ENCODE measurements at places on chromosomes 12 and 14. TPM values are rescaled to one million over a fixed set of nuclear protein-coding genes. Genes with fewer than 3 reads are reported as not detected.

SDR9C7 gene
- not detected for total RNA-seq

RFX4 gene
- not detected for total RNA-seq

POLE gene
- 108 TPM for total RNA-seq

RNASE4 gene
- total RNA-seq, result 4.7 TPM

DBX2 gene
- not detected for total RNA-seq

DNA sequence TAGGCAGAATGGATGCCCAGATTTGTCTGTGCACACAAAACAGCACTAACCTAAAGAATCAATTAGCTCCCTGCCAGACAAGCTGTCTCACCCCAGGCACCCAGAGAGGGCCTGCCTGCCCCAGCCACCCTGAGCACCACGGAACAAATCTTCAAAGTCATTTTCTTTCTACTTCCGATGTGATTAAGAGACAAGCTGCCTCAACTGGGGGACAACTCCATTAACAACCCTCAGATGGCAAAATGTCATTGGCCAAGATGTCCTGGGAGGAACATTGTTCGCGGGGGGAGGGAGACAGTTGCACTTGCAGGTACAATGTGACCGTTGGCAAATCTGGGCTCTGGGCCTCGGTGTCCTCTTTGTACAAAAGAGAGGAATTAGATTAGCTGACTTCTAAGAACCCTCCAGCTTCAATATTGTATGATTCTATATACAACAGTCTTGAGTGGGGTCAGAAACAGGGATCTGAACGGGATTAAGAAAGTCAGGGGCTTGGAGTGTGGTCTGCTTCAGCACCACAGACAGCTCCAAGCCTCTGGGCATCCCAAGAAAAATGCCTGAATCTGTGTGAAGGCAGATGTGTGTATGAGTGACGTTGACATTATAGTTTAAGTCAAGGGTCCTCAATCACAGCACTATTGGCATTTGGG is 42.8 kb upstream of the CMKLR1 start:
- no peak for DNase-seq

- peak; percentile 51 for DNase-seq
These were observed 126.0 kb upstream of the ATF7IP start for GRCh38 chr12:14239350-14239934.

DNA sequence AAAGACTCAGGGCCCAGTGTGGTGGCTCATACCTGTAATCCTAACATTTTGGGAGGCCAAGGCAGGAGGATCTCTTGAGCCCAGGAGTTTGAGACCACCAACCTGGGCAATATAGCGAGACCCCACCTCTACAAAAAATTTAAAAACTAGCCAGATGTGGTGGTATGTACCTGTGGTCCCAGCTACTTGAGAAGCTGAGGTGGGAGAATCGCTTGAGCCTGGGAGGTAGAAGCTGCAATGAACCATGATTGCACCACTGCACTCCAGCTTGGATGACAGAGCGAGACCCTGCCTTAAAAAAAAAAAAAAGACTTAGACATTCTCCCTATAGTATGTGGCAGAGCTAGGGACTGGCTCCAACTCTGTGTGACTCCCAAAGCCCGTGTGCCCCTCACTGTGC is 2.9 kb downstream of the UBE3B start:
- no peak for DNase-seq

- DNase-seq, result no peak
These were observed 235.0 kb downstream of the EFCAB11 start for GRCh38 chr14:89719366-89720075.

DNA sequence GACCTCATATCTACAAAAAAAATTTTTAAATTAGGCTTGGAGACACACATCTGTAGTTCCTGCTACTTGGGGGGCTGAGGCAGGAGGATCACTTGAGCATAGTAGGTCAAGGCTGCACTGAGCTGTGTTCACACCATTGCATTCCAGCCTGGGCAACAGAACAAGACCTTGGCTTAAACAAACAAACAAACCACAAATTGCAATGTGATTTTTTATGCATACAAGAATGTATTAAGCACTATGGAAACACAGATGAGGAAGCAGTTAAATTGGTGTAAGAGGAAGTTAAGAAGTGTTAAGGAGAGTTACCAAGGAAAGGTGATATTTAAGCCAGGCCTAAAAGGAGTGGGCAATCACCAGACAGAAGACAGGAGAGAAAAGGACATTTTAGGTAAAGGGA is 83.6 kb upstream of the HECTD1 start:
- DNase-seq, result no peak

DNA sequence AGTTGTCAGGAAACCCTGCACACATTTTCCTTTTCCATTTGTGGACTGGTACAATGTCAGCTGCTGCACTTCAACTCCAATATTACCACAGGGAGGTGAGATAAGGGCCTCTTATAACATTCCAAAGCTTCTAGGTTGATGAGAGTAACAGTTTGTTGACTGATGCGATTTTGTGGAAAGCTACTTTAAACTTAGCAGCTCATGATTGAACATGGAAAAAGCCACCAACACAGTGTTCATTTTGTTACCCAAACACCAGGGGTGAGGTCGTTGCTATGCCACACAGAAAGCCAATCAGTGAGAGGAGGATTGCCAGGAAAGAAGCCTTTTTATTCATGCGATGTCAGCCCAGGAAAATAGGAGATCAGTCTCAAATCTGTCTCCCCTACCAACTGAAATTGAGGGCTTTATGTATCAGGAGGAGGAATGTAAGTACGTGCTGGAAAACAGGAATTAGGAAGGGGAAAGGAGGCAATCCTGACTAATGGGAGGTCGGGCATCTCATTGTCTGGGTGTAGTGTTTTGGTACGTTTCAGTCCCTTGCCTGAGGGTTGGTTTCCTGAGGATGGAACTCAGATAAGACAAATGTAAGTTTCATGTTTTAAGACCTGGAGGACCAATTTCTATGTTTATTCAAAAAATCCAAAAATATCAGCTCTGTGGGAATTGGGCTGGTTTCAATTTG is 92.7 kb upstream of the PLEKHA5 start:
- DNase-seq, result no peak

GRCh38 chr14:91225025-91225424 is 19.5 kb downstream of the GPR68 start:
- DNase-seq, result no peak
